Ascending aorta (tissue), 2 donors: ENCODE measurements at places on chromosomes 7 and 10.

GRCh38 chr7:82049442-82049841 is 279.6 kb upstream of the HGF start:
- no peaks in the 10 kb centered on the region for H3K36me3 ChIP-seq
- H3K4me1 ChIP-seq: no peaks in the 10 kb centered on the region
- H3K27ac ChIP-seq: no peak overlapping the region
- no peak overlapping the region for H3K4me3 ChIP-seq
- DNase-seq: no peak
- no peaks in the 10 kb centered on the region for H3K27me3 ChIP-seq

DNA sequence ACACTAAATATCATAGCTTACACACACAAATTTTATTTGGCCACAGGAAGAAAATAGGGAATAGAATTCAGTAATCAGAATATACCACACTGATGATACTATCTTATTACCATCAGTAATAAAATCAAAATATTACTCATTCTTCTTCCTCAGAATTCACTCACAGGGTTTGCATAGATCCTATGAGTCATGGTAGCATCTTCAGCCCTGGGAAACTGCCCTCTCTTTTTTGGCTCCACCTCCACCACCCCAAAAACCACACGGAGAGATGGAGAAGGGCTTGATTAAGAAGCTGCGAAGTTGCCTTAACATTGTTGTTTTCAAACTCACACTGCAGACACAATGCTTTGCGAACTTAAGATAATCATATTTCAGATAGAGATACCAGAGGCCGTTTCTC is 154.1 kb upstream of the AHR start:
- H3K27me3 ChIP-seq: no peaks in the 10 kb centered on the region
- no peak for DNase-seq
- no peak overlapping the region for H3K27ac ChIP-seq
- H3K36me3 ChIP-seq: no peaks in the 10 kb centered on the region

GRCh38 chr10:74691164-74691563 is 135.2 kb upstream of the KAT6B start:
- DNase-seq: no peak
- H3K36me3 ChIP-seq: no peaks in the 10 kb centered on the region
- H3K27me3 ChIP-seq: no peaks in the 10 kb centered on the region

DNA sequence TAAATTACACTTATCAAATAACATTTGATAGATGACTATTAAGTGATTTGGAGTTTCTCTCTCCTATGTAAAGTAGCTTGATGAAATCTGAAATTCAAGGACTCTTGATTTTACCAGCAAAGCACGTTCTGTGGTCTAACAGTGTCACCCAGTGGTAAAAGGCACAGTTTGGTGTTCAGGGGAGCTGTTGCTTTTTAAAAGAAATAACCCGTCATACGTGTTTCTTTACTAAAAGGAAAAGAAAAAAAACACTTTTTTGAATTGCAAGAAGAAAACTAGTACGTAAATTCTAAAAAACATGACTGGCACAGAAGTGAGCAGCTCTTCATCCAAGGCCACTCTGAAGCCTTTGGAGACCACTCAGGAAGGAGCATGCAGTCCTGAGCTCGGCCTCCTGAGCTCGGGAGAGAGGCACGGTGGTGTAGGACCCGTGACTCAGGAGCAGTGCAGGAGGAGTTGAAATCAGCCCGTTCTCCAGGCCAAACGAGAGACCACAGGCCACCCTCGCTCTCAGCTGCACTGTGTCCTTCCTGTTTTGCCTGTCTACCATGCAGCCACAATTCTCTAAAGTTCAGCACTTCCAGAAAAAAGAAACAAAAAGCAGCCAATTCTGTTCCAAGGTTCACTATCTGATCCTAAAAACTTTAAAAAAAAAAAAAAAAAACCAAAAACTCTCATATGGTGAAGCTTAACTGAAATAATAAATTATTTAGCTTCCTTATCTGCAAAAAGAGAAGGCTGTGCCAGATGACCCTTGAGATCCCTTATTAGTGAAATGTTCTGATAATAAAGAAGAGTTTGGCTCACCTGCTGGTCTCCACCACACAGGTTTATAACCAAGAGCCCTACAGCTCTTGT is 212.6 kb upstream of the FRMD4A start:
- no peak for DNase-seq
- H3K27ac ChIP-seq: peak overlapping the region; percentile 3
- no peaks in the 10 kb centered on the region for H3K36me3 ChIP-seq
- peak overlapping the region; percentile 46 for H3K4me3 ChIP-seq
- H3K4me1 ChIP-seq: peaks cover 3% of the 10 kb centered on the region

- H3K4me3 ChIP-seq: no peak overlapping the region
- no peak overlapping the region for H3K27ac ChIP-seq
- H3K27me3 ChIP-seq: no peaks in the 10 kb centered on the region
- H3K36me3 ChIP-seq: no peaks in the 10 kb centered on the region
- no peaks in the 10 kb centered on the region for H3K4me1 ChIP-seq
- no peak for DNase-seq
These were observed 1140.8 kb upstream of the AUTS2 start for GRCh38 chr7:68457481-68457880.

- no peak overlapping the region for H3K4me3 ChIP-seq
- DNase-seq: no peak
- H3K4me1 ChIP-seq: no peaks in the 10 kb centered on the region
- no peaks in the 10 kb centered on the region for H3K27me3 ChIP-seq
- H3K27ac ChIP-seq: no peak overlapping the region
These were observed 308.8 kb downstream of the PTPRN2 start for GRCh38 chr7:158278745-158279320.

DNA sequence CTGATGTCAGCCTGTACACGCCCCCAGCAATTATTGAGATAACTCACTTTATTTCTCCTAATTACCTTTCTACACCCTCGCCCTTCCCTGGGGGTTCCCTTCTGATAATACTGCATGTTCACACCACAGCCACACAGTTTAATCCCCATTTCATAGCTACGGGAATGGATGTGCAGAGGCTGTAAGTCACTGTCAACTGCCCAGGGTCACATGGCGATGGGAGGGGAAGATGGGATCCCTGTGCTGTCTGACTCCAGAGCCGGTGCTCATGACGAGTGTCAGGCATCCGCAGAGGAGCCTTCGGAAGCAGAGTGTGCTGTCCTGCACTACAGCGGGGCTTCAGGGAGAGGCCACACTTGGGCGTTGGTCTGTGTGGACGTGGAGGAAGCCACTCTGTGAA is 688.7 kb downstream of the SDK1 start:
- H3K27me3 ChIP-seq: no peaks in the 10 kb centered on the region
- no peak overlapping the region for H3K4me3 ChIP-seq
- H3K36me3 ChIP-seq: peaks cover 13% of the 10 kb centered on the region
- no peak for DNase-seq

DNA sequence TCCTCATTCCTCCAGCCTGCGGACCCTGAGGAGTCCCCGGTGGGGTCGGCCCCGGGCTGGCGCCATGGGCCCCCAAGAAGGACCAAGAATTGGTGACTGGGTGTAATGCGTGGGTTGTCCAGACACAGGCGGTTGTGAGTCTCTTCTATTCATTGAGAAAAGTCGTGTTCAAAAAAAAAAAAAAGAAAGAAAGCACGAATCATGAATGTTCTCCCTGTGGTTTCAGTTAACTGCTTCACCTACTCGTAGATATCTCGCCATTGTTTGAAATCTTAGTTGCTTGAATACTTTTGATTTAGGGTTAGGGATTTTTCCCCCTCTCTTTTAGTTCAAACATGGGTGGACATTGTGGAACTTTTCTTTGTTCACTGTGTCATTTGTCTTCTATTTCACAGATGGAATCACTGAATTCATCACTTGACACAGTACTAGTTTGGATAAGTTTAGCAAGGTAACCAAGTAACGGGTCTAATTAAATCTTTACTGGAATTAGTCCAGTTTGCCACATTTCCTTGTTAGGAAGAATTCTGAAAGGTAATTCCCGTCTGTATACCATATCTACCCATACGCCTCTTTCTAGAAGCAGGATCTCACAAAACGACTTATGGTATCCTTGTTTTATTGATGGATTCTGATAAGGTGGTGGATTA is 775 bp downstream of the STARD3NL start:
- H3K27me3 ChIP-seq: no peaks in the 10 kb centered on the region
- H3K4me1 ChIP-seq: peaks cover 6% of the 10 kb centered on the region
- H3K4me3 ChIP-seq: peak overlapping the region; percentile 86
- no peaks in the 10 kb centered on the region for H3K36me3 ChIP-seq

- no peak overlapping the region for H3K27ac ChIP-seq
- DNase-seq: no peak
- H3K4me1 ChIP-seq: no peaks in the 10 kb centered on the region
These were observed 14.4 kb downstream of the CWF19L1 start for GRCh38 chr10:100253041-100253440.
